ENCODE measurements at places on chromosomes 5 and 9.

DNA sequence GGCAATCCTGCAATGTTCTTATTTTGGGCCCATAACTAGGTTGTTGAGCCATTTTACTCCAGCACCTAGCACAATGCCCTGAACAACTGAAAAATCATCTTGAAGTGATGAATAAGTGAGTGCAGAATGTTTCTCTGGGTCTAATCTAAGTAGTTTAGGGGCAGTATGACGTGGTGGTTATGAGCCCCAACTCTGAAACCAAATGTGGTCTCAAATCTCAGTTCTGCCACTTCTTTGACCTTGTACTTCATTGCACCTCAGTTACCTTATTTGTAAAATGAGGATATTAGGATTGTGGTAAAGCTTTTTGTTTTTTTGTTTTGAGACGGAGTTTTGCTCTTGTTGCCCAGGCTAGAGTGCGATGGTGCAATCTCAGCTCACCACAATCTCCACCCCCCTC is 80.9 kb upstream of the SNX2 start:
- no peak for DNase-seq

GRCh38 chr9:4228142-4228541 is 71.7 kb downstream of the GLIS3 start:
- no peak for DNase-seq

- no peak for DNase-seq
Measured at GRCh38 chr9:93642961-93643360, 66.6 kb downstream of the PHF2 start.

DNA sequence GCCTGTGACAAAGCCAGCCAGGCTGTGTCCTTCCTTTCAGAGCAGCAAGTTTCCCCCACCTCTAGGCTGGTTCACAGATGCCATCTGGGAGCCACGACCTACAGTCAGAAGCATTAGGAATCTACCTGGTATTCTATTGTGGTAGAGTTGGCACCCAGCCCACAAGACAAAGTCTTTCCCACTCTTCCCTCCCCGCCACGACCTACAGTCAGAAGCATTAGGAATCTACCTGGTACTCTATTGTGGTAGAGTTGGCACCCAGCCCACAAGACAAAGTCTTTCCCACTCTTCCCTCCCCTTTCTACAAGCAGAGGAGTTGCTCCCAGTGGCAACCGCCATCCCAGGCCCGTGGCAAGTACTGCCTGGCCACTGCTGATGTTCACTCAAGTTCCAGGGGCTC is 157.8 kb upstream of the TNC start:
- no peak for DNase-seq

DNA sequence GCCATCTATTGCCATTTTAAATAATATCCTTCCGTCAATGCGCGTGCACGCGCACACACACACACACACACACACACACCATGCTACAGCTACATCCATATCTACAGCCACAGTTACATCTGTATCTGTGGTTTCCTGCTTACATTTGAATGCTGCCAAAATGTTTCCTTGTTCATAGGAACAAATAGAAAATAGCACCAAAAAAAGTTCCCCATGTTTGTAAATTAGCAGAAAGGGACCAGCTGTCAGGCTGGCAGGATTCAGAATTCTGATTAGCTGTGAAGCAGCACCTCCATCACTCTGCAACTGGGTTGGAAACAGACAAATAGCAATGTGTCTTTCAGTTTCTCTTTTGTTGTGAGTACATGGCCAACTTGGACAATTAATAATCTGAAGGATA is 601.5 kb downstream of the IRX1 start:
- no peak for DNase-seq

DNA sequence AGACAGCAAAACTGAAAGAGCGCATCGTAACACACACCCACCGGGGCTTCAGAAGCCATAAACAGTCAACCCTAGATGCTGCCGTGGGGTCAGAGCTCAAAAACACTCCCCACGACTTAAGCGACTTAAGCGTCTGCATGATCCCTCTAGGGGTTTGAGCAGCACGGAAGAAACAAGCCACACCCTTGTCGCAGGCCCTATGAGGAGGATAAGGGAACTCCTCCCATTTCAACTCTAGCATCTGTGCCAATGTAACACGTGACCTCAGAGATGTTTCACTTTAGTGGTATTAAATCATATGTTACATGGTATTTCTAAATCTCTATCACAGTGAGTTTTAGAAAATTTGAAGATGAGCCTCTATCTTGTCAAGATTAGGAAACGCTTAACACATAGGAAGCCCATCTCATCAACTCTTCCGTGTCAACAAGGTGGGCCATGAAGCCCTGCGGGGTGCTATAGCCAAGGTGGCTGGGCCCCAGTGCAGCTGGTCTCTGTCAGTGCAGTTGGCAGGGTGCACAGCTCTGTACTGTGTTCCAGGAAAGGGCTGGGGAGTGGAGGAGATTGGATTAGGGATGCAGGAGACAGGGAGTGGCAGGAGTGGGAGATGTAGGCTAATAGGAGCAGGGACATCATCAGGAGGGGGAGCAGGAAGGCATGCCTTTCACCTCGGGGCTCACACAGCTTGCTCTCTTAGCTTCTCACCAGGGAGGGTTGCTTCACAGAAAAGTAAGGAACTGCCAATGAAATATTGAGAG is 33.1 kb downstream of the ZCCHC9 start:
- DNase-seq: no peak

DNA sequence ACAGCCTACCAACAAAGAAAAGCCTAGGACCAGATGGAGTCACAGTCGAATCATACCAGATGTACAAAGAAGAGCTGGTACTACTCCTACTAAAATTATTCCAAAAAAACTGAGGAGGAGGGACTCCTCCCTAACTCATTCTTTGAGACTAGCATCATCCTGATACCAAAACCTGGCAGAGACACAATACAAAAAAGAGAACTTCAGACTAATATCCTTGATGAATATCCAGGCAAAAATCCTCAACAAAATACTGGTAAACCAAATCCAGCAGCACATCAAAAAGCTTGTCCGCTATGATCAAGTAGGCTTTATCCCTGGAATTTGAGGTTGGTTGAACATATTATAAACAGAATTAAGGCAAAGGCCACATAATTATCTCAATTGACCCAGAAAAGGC is 900.4 kb upstream of the ARRDC3 start:
- DNase-seq: no peak

DNA sequence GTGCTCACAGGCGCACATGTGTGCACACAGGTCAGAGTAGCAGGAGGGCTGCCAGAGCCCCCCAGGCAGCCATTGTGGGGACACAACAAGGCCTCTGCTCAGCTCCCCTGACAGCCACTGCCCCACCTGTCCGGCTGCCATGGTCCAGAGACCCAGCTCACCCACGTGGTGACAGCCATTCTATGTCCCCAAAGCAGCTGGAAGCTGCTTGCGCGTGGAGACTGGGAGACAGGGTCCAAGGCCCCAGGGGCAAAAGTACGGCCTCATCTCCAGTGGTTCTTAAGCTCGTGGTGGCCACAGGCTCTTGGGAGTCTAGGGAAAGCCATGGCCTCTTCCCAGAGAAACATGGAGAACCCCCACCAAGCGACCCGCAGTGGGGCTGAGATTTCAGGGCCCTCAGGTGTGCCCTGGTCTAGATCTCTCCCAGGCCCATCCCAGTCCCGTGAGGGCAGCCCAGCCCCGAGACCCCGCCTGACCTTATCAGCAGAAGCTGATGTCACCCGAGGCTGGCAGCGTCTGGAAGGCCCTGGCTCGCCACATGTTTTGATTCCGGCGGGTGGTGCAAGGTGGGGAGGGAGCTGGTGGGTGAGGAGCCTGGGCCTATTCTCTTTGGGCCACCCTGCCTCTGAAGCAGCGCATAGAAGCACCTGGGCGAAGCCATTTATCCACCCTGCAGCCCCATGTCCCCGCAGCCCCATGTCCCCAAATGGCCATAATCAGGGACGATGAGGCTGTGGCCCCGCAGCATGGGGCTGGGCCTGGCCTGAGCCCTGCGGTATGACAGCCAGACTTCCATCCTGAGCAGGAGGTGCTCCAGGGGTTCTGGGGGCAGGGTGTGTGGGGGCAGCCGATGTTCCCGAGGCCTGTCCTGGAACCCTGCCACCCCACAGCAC is 31.7 kb downstream of the GLT6D1 start:
- no peak for DNase-seq

GRCh38 chr5:12023614-12024241 is 119.5 kb upstream of the CTNND2 start:
- DNase-seq: no peak

DNA sequence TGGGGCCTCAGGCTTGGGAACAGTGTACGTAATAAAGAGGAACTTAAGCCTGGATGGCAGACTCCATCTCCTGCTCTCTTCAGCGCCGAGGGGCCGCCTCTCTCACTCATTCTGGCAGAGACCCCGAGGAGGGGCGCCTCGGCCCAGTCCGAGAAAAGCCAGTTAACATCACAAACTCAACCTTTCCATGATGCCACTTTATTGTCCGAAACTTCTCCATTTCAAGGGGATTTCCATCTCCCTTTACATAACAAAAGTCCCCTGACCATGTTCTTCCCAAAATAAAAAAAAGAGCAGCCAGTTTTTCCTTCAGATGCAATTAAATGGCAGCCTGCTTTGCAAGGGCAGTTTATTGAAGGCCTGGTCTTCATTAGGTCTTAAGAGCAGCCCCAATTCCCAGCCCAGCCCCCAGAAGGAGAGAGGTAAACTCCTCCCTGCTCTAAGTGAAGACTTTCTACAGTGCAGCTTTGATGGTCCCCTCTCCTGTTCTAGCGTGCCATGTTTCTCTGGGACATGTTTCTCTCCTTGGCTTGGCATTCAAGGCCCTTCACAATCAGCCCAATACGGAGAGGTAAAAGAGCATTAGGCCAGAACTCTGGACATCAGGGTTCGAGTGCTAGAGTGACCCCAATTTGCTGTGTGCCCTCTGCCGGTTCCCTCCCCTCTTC is 19.5 kb upstream of the RAB14 start:
- no peak for DNase-seq

GRCh38 chr9:20620650-20621470 is 1.4 kb downstream of the MLLT3 start:
- DNase-seq: peak; percentile 57

DNA sequence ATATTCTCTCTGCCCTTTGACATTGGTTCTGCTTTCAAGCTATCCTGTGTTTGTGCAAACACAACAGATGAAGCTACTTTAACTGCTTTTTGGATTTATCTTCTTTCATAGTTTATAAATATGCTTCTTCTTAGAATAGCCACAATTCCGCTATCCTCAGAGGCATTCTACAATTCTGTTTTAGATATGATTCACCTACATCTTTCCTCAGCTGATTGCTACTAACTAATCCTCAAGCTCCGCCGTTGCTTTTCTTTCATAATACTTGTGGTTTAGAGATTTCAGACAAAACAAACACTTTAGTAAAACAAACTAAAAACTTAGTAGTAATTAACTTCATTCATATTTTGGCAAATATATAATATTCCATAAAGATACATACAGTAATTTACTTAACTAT is 52.5 kb downstream of the ECPAS start:
- DNase-seq: no peak

All from activated naive CD8-positive, alpha-beta T cell treated with anti-CD3 and anti-CD28 coated beads, Interleukin-2, amount 50 U/mL, for 24 hours (primary cell).